ENCODE measurements at places on chromosomes 11 and 22. TPM values are rescaled to one million over a fixed set of nuclear protein-coding genes. Genes with fewer than 3 reads are reported as not detected.

DNA sequence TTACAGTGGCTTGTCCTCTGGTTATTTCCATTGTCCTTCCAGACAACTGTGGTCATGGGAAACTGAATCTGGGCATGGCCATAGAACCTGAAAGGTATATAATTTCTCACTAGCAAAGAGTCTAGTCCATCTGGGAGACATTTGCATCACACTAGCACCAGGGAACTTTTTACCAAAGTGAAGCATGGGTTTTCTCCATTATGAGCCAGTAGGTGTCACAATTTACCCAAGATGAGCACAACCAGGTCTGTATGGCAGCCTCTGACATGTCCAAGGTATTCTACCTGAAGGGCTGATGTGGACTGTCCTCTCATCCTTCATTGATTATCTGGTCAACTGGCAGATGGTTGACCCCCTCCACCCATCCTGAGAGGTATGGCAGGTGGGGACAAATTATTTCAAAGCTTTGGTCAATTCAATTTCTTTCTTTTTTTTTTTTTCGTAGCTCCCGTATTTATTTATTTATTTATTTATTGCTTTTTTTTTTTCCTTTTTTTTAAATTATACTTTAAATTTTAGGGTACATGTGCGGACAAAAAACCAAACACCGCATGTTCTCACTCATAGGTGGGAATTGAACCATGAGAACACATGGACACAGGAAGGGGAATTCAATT is 425.9 kb downstream of the TMEM135 start:
- DNase-seq = no peak

- DNase-seq = no peak
These were observed 64.7 kb downstream of the TRIM29 start for GRCh38 chr11:120073196-120073595.

GRCh38 chr11:64522843-64523380 is 68.1 kb upstream of the SLC22A12 start:
- no peak for DNase-seq

Gene GRM5
- 0.06 TPM for total RNA-seq

DNA sequence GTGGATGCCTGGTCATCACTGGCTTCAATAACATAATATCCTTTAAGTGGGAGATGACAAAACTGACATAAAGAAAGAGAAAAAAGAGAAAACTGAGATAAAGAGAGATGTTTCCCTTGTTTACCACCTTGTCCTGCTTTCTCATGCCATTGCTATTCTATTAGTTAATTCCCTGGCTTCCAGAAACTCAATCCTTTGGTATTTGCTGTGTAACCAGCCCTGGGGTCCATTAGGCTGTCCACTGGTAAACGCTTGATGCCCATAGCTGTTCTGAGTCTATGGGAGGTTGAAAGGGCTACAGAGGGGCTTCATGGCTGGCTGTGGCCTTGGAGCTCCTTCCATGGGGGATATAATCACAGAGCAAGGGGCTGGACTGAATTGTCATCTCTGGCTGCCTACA is 243.4 kb upstream of the PLET1 start:
- no peak for DNase-seq

Gene OR51I1
- total RNA-seq = 0.23 TPM

DNA sequence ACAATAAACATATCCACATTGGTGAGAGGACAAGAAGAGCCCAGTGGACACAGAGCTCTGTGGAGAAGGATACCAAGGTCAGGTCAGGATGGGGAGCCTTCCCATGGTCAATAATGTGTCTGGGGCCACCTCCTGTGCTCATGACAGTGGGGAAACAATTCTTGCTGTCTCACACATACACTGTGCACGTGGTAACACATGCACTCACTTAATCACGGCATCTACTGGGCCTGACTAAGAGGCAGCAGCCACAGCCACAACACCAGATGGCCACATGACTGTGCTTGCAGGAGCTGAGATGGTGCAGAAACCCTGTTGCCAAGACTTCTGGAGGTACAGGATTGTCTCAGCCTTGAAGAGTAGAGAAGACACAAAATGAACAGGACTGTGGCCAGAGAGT is 28.6 kb downstream of the C22orf42 start:
- DNase-seq = no peak

DNA sequence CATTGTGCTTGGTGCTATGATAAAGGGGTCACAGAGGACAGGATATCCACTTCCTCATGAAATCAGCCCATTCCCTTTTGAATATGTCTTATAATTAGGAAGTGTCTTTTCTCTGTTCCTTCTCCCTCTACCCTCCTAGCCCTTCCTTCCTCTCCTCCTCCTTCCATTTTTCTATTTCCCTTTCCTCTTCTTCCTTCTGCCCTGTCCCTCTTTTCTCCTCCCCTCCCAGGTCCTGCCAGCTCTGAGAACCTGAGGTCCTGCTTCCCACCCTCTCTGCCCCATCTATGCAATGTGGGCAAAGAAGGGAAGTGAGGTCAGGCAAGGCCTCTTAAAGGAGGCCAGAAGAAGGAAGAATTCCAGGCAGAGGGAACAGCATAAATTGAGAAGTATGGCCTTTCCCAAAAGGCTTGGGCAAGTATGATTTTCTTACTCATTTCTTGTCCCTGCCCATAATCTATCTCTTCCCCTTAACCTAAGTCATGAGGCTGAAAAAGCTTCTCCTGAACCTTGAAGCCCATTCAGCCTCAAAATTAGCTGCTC is 7.7 kb upstream of the UBASH3B start:
- no peak for DNase-seq

GRCh38 chr11:102436561-102436960 is 16.0 kb downstream of the TMEM123 start:
- DNase-seq = no peak
